Right renal cortex interstitium (tissue), 3 donors: ENCODE measurements at places on chromosomes 6 and 20. TPM values are rescaled to one million over a fixed set of nuclear protein-coding genes. Genes with fewer than 3 reads are reported as not detected.

GRCh38 chr6:97113170-97113569 lies 169.8 kb downstream of the MMS22L start:
- no peak for DNase-seq

NOX3 gene
- 1.9 TPM for polyA plus RNA-seq

- no peak for DNase-seq
These were observed 134.3 kb upstream of the MAN1A1 start for GRCh38 chr6:119483908-119484307.

CST4 gene
- not detected for polyA plus RNA-seq

DNA sequence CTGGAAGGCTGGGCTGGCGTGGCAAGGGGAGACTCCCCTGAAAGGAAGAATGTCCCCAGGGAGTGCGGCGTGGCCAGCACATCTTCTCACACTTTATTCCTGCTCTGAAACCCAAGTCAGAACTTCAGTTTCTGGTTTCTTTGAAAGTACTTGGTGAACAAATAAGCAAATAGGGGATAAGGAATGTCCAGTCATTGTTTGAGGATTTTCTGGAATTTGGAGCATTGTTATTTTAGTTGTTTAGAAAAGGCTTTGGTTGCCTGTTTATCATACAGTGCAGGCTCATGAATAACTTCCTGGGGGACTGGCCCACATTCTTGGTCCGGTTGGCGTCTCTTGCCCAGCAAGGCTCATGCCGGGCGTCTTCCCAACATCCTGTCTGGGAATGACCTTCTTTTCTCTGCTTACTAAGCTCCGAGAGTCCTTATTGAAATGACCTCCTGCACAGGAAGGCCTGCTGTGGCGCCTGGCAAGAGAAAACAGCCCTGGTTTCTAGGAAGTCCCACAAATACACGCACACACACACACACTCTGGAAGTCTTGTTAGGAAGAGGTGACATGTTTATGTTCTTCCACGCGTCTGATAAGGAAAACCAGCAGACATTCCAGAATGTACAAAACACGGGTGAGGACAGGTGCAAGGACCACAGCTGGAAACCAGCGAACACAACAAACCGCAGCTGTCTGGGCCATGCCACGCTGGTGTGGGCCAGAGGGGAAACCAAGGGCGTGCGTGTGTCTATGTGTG lies 71.9 kb downstream of the TMEM170B start:
- DNase-seq, result no peak

GRCh38 chr6:5121956-5122355 lies 36.8 kb downstream of the PPP1R3G start:
- DNase-seq, result no peak

GJA10 gene
- not detected for polyA plus RNA-seq

DEFB124 gene
- polyA plus RNA-seq, result not detected
